ENCODE measurements at places on chromosomes 5 and 9.

DNA sequence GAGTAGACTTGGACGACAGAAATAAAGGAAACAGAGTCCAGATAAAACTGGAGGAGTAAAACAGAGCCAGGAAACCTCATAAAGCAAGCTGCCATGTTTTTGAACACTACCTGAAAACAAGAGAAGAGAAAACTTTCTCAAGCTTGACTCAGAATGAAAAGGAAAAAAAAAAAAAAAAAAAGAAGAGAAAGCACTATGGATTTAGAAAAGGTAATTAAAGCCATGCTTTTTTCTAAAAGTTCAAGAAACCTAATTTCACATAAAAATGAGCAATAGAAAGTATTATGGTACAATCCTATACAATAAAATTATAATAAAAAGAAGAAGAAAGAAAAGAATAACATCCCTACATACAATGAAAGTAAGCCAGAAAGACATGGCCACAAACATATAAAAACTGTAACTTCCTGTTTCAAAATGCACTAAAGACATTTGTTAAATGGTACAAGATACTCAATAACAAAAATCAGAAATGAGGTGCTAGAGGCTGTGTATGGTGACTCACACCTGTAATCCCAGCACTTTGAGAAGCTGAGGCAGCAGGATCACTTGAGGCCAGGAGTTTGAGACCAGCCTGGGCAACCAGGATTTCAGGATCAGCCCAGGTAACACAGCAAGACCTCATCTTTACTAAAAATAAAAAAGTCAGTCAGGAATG is 129.5 kb downstream of the SIL1 start:
- no peak for DNase-seq

- DNase-seq = no peak
Measured at GRCh38 chr5:113199122-113199905, 222.7 kb downstream of the DCP2 start.

DNA sequence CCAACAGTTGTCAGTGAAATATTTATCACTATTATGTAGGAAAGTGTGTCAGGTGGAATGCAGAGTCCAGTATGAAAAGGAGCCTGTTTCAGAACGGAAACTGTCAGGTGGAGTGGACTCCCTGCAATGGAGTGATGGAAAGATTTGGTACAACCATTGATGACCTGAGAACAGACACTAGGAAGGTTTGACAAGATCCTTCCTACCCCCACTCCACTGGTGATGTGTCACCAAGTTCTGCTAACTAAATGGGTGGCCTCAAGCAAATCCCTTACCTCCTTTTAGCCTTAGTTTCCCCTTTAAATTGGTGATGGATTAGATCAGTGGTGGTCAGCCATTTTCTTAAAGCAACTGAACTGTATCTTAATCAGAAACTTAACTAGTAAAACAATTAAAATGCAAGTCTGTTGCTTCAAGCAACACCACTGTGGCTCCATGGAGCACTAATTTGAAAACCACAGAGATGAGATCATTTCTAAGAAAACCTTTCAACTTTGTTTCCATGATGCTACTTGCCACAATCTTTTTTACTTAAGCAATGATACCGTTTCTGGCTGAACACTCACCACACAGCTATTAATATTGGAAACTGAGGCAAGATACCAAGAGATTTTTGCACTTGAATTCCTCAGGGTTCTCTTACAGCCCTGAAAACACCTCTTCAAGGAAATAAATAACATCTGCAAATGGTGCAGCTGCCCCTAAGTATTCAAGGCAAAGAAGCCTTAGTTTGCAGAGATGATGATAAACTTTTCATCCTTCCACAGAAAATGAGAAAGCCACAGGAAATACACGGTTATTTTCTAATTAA is 140.6 kb downstream of the ERCC6L2 start:
- DNase-seq = no peak

- DNase-seq = no peak
Measured at GRCh38 chr5:150522504-150523414, 14.8 kb downstream of the NDST1 start.

DNA sequence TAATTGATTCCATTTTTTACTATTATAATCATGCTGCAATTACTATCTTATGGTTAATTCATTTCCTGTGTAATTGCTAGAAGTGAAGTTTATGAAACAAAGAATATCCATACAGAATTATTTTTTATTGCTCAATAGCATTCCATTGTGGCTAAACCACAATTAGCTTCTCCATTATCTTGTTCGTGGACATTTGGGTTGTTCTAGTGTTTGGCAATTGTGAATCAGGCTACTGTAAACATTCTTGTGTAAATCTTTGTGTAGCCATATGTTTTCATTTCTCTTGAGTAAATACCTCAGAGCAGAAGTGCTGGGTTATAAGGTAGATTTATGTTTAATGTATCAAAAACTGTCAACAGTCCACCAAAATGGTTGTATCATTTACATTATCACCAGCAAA is 341.1 kb downstream of the MAT2B start:
- DNase-seq = no peak

DNA sequence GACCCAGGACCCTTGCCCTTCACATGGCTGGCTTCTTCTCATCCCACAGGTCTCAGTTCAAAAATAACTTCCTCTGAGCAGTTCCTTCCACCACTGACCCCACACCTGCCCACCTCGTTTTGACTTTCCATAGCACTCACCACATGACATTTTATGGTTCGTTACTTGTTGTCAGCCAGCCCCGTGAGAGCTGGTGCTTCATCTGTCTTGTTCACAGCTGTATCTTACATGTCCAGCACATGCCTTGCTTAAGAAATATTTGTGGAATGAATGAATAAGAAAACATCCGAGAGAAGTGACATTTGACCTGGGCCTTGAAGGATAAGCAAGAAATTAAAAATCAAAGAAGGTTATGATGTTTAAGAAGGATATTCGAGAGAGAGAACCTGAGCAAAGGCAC is 193.9 kb downstream of the RFK start:
- DNase-seq = no peak

DNA sequence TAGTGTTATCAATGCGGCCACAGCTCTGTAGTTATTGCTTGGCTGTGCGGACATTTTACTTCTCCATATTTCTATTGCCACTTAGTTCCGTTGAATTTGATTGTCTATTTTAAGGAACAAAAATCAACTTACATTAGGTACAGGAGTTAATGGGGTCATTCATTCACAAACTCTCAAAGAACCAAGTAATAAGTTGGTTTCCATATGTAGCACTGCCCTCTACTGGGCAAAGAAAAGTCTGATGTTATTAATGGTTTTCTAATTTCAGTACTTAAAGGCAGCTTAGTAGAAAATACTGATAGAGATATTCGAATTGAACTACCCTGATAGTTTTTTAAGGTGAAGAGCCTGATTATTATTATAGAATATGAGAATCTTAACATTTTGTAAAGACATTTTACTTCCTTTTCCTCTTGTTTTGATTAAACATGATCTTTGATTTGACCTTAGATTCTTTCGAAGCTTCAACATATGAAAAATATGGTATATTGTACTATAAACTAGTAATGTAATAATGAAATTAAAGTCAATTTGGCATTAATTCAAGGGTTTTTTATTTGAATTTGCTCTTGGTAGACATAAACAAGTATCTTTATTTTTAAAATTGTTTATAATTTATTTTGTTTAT is 119.5 kb upstream of the CTNND2 start:
- no peak for DNase-seq

- no peak for DNase-seq
Measured at GRCh38 chr5:170826117-170826516, 35.7 kb upstream of the RANBP17 start.

GRCh38 chr9:133850937-133851336 is 112.8 kb upstream of the SARDH start:
- no peak for DNase-seq

GRCh38 chr5:96004087-96004486 is 42.4 kb upstream of the ELL2 start:
- no peak for DNase-seq

- no peak for DNase-seq
Measured at GRCh38 chr9:33277484-33277883, 12.6 kb downstream of the CHMP5 start.

- DNase-seq = no peak
Measured at GRCh38 chr5:73143716-73144115, 23.3 kb downstream of the TMEM171 start.

DNA sequence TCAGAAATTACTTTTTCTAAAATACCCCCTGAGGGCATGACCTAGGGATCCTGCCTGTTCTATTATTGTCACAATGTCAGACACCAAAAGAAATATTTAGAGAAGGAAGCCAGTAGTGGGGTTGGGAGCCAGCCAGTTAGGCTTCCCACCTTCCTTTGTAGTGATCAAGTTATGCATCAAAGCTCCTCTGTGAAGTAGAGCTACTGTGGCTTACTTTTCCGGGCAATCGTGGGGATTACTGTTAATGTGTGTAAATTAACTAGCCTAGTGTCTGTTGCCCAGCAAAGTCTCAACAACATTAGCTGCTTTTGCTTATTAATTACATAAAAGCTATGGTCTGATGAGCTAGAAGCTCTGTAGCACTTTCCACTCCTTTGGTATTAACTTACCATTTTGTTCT is 109.0 kb upstream of the PCAT7 start:
- no peak for DNase-seq

DNA sequence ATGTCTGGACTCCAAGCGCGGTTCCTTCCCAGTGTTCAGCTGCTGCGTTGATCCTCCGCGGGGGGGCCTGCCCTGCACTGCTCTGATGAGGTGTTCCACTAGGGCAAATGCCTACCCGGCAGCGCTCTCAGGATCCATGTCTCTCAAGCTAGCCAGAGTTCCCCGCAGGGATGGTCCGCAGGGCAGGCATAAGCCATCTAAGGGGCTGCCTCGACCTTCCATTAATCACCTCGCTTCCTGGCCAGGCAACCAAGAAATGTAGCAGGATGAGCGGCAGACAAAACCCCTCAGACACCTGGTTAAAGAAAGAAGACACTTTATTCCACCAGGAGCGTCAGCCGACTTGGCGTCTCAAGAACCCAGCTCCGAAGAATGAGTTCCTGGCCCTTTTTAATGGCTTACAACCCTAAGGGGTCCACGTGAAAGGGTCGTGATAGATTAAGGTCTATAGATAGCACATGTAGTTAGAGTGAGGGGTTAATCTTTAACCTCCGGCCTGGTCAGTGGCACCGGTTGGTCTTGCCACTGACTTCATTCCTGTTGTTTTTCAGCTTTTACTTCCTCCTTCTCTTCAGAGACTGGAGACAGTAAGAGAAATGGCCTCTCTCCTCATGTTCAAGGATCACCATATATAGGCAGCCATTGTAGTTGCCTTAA is 47.2 kb upstream of the COX7C start:
- no peak for DNase-seq

DNA sequence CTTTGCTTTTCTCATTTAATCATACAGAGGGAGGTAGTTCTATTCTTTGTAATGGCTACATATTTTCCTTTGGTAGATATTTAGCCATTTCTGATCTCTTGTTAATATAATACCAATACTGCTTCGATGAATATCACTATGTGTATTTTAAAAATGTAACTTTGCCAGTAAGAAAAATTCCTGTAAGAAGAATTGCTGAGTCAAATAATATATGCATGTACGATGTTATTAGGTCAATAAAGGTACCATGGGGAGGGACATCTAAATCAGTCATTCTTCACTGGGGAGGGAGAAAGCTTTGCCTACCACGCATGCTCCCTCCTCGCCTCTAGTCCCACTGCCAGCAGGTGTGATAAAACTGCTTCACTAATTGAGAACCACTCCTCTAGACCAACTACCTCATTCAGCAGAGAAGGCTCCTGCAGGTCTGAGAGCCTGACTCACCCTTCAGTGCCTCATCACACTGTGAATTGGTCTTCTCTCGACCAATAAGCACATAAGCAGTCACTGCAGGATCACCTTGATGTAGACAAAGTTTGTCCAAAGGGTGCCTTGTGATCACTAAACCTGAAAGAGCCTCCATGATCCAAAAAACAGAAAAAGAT is 56.1 kb upstream of the TBCA start:
- DNase-seq = no peak

GRCh38 chr5:116982035-116982434 is 407.4 kb upstream of the SEMA6A start:
- no peak for DNase-seq

GRCh38 chr5:65190328-65191053 is 291.2 kb downstream of the ADAMTS6 start:
- DNase-seq = no peak

DNA sequence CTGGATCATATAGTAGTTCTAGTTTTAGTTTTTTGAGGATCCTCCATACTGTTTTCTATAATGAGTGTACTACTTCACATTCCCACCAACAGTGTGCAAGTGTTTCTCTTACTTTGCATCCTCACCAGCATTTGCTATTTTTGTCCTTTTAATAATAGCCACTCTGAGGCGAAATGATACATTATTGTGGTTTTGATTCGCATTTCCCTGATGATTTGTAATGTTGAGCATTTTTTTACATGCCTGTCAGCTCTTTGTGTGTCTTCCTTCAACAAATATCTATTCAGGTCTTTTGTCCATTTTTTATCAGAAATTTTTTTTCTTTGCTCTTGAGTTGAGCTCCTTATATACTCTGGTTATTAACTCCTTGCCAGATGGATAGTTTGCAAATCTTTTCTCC is 114.0 kb downstream of the ADAMTSL1 start:
- no peak for DNase-seq

- peak; percentile 60 for DNase-seq
Measured at GRCh38 chr5:172274951-172275753, 8.4 kb downstream of the UBTD2 start.

- DNase-seq = peak; percentile 6
Measured at GRCh38 chr5:137629646-137630045, 106.2 kb downstream of the KLHL3 start.

DNA sequence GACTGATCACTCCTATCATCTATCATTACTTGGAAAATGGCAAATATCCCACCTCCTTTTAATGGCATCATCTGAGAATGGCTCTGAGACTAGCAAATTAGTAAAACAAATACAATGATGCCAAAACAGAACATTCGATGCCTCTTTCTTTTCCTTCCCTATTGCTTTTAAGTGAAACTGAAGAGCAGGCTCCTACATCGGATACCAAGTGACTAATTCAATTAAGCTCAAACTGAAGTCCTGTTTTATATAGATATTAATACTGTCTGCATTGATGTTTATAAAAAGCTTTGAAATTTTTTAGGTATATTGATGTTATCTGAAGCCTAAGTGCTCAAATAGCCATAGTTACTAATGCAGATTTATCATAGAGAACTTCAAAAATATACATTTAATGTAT is 43.9 kb downstream of the SAXO1 start:
- no peak for DNase-seq

DNA sequence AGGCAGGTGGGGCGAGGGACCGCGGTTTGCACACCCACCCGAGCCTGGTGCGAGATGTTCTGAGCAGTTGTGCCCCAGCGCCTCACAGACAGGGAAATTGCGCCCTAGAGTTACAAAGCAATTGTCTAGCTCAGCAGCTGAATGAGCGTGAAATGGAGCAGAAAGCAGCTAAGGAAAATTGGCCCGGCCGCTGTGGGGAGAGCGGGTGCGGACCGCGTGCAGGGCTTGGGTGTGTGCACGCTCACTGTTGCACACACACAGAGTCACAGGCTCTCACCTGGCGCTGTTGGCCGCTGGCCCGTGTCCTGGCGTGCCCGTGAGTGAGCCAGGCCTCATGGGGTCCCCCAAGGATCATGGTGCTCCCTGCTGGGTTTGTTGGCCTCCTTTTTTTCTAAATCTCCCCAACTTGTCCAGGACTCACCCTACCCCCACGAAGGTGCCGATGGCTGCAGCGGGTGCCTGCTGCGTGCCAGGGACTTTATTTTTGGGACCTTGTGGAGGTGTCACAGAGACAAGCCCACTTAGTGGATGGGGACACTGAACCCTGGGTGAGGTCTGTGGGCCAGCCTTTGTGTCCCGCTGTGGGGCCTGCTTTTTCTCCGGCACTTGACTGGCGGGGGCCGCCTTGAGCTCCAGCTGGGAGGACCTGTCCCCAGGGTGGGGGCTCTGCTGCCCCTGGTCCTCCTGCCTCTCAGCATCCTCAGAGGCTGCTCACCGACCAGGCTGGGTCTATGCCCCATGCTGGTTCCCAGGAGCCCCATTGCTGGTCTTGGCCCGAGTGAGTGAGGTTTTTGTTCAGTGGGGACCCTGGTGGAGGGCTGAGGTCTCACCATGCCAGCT is 5.2 kb downstream of the RXRA start:
- DNase-seq = no peak

Measured in stimulated activated CD4-positive, alpha-beta T cell treated with anti-CD3 and anti-CD28 coated beads, TNF-alpha, amount 100 ng/mL, for 24 hours (primary cell).